Small intestine (tissue), 16 donors: ENCODE measurements at places on chromosomes 6 and 20. TPM values are rescaled to one million over a fixed set of nuclear protein-coding genes. Genes with fewer than 3 reads are reported as not detected.
A peak's percentile ranks its signal among the peaks of the same experiment; 100 is the strongest.

DNA sequence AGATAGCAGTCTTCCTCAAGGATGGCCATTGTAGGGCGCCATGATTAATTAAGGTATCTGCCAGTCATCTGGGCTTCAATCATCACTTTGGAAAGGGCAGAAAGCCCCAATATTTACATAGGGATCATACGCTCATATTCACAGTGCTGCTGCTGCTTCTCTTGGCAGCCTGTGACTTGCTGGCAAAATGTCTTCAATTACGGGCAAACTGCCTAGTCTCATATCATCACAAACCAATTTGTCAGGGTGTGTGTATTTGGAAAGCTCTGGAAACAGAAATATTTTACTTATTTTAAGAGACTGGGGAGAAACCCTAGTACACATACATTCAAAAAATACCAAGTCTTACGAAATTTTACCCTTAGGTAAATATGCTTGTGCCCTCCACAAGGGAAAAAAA is 77.6 kb downstream of the SAMD5 start:
- H3K36me3 ChIP-seq: no peaks in the 10 kb centered on the region
- no peak overlapping the region for H3K27ac ChIP-seq

The HINT3 gene
- 11.1 TPM for polyA plus RNA-seq

DNA sequence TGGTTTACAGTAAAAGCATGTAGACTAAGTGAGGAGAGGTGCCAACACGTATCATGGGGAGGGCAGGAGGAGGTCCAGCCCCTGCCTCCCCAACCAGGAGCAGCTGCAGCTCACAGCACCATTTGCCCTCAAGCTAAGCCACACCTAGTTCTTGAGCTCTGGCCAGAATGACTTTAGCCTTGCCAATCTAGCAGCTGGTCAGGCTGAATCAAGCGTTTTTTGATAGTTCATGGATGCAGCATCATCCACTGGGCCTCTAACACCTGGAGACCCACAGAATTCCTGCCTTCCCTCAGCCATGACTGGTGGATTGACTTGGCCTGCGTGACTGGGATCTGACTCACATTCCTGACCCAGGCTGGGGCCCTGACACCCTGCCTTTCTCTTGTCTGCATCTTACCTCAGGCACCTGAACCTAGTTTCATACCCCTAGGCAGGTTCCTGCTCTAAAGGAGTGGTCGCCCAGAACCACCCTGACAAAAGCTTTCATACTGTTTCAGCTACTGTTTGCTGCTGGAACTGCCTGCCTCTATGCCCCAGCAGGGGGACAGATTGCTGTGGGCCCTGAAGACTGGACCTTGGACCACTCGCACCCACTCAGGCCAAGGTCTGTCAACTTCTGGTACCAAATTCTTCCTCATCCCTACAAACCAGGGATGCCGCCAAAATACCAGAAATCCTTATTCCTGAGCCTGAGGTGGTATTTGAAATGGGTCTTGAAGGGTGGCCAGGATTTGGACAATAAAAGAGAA is 122.3 kb downstream of the QRSL1 start:
- H3K36me3 ChIP-seq: no peaks in the 10 kb centered on the region
- H3K27ac ChIP-seq: no peak overlapping the region
- no peak for DNase-seq
- H3K4me3 ChIP-seq: no peak overlapping the region
- peaks cover 5% of the 10 kb centered on the region for H3K4me1 ChIP-seq

DNA sequence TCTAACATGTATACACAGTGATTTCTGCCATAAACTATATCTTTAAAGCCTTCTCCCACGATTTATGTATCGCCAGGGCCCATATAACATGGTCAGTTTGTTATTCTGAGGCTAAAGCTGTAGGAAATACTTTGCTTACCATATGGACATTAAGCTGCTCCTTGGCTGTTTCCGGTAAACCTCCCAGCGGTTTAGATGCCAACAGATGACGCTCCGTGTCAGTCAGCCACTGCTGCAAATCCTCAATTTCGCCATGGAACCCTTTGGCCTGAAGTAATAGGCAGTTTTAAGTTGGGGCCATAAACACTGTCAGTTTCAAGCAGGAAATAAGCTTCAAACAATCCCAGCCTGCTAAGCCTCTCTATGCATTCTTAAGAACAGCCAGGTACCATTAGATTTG is 145.4 kb downstream of the DST start:
- H3K4me1 ChIP-seq: no peaks in the 10 kb centered on the region
- no peak overlapping the region for H3K27ac ChIP-seq
- H3K4me3 ChIP-seq: no peak overlapping the region
- no peak for DNase-seq

The PROCR gene
- polyA plus RNA-seq: 32.1 TPM

- no peaks in the 10 kb centered on the region for H3K27me3 ChIP-seq
- H3K4me3 ChIP-seq: no peak overlapping the region
- H3K4me1 ChIP-seq: no peaks in the 10 kb centered on the region
- DNase-seq: no peak
Observed at GRCh38 chr6:142531727-142532126, 229.9 kb downstream of the ADGRG6 start.

- peaks cover 18% of the 10 kb centered on the region for H3K4me1 ChIP-seq
- peak within 1 kb of the TSS; percentile 98 for H3K27ac ChIP-seq
- no peaks in the 10 kb centered on the region for H3K36me3 ChIP-seq
- no peaks in the 10 kb centered on the region for H3K27me3 ChIP-seq
- peak within 1 kb of the TSS; percentile 95 for H3K4me3 ChIP-seq
Observed at GRCh38 chr6:116279232-116280160, at the start of gene TSPYL1. TSS of gene TSPYL1 (minus strand) at chr6:116279930. CDS start at chr6:116279830, 100 bp downstream.

DNA sequence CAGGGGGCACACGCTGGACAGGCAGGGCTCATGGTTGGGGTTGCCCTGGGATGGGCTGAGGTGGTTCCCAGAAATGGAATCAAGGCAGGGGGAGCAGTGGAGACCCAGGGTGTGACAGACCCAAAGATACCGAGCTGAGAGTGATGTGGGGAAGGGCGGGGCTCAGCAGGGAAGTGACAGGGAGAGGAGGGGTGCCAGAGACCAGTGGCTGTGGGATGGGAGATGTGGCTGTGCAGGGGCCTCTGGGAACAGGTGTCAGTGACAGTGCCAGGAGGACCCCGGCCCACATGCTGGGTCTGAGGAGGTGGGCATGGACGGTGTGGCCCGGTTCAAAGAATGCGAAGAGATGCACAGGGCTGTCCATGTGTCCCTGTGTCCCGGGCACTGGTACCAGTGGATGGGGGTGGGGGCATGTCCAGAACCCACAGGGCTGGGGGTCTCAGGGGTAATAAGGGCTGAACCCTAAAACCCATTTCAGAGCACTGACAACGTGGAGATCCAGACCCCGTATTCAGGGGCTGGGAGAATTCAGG is 1.0 kb downstream of the CABLES2 start:
- H3K36me3 ChIP-seq: peaks cover 53% of the 10 kb centered on the region
- H3K4me1 ChIP-seq: no peaks in the 10 kb centered on the region
- H3K27me3 ChIP-seq: no peaks in the 10 kb centered on the region
- no peak overlapping the region for H3K27ac ChIP-seq
- H3K4me3 ChIP-seq: peak overlapping the region; percentile 74

The ENPP1 gene
- 1.3 TPM for polyA plus RNA-seq

DNA sequence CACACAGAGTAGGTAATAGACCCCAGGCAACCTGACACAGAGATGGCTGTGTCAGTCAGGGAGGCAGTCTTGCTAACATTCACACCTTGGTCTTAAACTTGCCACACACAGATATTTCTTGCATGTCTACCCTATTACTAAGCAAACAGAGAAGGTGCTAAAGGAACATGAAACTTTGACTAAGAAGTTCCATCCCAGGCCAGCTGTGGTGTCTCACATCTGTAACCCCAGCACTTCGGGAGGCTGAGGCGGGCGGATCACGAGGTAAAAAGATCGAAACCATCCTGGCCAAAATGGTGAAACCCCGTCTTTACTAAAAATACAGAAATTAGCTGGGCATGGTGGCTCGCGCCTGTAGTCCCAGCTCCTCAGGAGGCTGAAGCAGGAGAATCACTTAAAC is 222.4 kb upstream of the JARID2 start:
- H3K4me1 ChIP-seq: no peaks in the 10 kb centered on the region
- no peaks in the 10 kb centered on the region for H3K27me3 ChIP-seq
- H3K36me3 ChIP-seq: no peaks in the 10 kb centered on the region

DNA sequence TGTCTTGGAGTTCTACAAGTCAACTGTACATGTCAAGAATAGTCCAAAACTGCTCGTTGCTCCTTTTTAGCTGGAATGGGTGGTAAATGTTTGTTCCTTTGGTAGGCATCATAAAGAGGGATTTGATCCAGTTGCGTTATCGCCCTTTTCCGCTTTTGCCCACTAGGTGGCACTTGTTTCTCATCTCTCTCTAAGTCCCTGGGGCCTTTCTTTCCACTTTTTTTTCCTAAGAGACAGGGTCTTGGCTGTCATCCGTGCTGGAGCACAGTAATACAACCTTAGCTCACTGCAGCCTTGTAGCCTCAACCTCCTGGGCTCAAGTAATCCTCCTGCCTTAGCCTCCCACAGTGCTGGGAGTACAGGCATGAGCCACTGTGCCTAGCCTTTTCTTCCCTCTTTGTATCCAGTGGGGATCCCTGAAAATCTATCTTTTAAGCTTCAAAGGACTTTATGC is 20.7 kb downstream of the GTPBP2 start:
- H3K36me3 ChIP-seq: peaks cover 24% of the 10 kb centered on the region
- no peaks in the 10 kb centered on the region for H3K4me1 ChIP-seq
- H3K27me3 ChIP-seq: no peaks in the 10 kb centered on the region
- DNase-seq: peak; percentile 82
- H3K4me3 ChIP-seq: no peak overlapping the region
